AG20443 (cell line): ENCODE measurements at places on chromosomes 1 and 21.

GRCh38 chr1:223621312-223621734 lies 44.2 kb downstream of the CAPN8 start:
- no peak for DNase-seq

DNA sequence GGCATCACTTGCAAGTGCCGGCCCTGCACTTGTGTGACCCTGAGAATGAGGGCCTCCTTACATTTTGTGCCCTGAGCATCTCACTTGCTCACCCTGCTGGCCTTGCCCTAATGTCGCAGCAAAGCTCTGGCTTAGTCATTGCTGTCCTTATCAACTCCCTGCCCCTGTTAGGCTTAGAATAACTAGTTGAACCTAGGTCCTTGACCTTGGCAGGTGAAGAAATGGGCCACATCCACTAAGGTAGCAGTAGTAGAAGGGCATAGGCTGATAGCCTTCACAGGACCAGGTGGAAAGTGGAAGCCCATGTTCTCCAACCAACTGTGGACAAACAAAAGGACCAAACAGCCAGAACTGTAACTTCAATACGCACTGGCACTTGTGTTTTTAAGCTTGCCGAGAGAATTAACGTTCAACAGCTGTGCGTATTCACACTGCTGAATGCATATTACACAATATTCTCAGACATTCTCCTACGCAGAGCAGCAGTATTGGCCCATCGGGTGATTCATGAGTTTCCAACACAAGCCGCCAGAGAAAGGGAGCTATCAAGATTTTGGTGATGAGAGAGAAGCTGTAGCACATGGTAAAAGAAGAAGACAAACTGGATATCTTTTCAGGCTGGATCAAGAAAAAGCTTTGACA lies 27.7 kb upstream of the PTGFRN start:
- DNase-seq, result peak; percentile 86

GRCh38 chr1:202214089-202214843 lies 20.7 kb downstream of the LGR6 start:
- no peak for DNase-seq

DNA sequence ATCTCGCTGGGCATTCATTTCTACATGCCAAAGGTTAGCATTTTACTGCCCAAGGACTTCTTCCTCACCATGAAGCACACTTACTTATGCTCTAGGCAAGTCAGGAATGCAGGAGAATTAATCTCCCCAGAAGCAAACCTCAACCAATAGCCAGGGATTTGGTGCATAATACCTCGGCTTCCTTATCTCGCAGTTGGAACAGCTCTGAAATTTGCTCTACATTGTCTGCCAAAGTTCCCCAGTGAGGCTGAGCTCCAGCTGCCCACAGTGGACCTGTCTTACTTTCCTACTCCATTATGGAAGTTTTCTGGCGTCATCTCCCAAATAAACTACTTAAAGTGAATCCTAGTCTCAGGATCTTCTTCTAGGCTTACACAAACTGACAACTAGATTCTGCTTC lies 57.6 kb upstream of the PPM1J start:
- no peak for DNase-seq

GRCh38 chr21:41678016-41678923 lies 88.6 kb downstream of the RIPK4 start:
- DNase-seq, result no peak

- peak; percentile 53 for DNase-seq
These were observed 15.8 kb upstream of the VCAM1 start for GRCh38 chr1:100703716-100704115.

GRCh38 chr1:231420299-231420958 lies 1.7 kb downstream of the EGLN1 start:
- DNase-seq, result no peak

GRCh38 chr1:151005729-151006319 lies 878 bp downstream of the MINDY1 start:
- no peak for DNase-seq

DNA sequence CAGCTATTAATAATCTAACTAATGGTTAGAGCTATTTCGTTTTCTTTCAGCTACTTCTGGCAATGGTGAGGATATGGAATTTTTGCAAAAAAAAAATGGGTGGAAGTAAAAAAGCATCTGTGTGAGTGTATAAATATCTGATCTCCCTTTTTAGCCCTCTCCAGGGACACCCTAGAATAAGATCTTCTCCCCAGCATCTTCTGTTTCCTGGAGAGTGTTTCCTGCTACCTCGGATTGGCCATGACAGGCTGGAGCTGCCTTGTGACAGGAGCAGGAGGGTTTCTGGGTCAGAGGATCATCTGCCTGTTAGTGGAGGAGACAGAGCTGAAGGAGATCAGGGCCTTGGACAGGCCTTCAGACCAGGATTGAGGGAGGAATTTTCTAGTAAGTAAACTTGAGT lies 23.8 kb downstream of the HSD3B2 start:
- no peak for DNase-seq

GRCh38 chr1:4408380-4408779 lies 246.0 kb upstream of the AJAP1 start:
- no peak for DNase-seq

DNA sequence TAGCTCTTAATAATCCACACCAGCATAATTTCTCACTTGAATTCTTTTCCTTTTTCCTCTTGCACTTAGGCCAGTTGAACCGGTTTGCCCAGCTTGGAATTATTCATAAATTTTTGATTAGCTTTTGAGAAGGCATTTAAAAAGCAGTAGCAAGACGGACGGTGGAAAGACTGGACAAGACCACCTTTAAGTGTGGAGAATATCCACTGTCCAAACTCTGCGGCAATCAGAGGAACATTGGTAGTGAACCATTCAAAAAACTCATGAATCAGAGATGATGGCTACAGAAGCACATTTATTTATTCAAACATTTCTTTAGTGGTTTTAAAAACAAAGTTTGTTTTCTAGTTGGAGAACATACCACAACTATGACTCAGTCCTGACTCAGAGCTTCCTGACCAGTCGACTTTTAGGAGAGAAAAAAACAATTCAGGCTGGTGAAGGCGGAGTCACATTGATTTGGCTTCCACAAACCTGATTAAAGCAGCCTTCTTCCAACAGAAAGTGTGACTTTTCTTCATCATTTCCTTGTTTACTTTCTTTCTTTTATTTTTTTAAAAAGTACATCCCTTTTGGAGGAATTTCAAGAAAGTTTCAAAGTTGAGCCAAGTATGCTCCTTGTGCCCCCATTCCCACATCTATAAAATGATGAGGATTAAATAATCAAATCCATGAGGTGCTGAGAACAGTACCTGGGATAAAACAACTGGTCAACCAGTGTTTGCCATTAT lies 128.8 kb downstream of the ADSS2 start:
- peak; percentile 87 for DNase-seq

- DNase-seq, result peak; percentile 77
These were observed 52.4 kb upstream of the H6PD start for GRCh38 chr1:9181990-9182783.

GRCh38 chr1:55352080-55352810 lies 137.1 kb upstream of the USP24 start:
- no peak for DNase-seq
